B cell (primary cell): ENCODE measurements at places on chromosomes 11 and 22.

- DNase-seq, result no peak
Measured at GRCh38 chr11:57457643-57458023, 2.7 kb upstream of the RTN4RL2 start.

DNA sequence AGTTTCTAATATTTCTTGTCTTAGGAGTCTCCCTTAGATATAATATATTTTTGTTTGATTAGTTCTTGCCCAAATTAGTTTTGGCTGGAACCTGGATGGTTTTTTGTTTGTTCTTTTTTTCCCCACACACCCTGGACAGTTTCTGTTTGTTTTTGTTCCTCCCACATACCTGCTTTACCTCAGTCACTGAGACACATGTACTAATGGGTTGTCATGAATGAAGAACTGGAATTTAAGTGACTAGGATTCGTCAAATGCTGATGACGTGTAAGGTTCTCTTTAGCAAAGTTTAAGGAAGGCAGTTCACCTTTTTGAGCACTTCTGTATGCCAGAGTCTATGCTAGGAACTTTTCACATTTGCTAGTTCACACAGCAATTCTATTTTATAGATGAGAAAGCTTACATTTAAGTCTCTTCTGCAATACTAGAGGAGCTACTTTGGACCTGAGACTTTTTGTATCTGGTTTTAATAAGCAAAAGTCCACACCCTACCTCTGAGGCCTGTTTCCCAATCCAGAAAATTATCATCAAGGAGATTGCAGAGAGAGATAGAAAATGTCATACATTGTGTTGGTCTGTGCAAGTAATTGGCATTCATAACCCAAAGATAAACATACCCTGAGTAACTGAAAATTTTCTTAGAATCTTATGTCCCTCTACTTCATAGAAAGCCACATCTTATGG lies 86.7 kb upstream of the RAB1B start:
- no peak for DNase-seq

DNA sequence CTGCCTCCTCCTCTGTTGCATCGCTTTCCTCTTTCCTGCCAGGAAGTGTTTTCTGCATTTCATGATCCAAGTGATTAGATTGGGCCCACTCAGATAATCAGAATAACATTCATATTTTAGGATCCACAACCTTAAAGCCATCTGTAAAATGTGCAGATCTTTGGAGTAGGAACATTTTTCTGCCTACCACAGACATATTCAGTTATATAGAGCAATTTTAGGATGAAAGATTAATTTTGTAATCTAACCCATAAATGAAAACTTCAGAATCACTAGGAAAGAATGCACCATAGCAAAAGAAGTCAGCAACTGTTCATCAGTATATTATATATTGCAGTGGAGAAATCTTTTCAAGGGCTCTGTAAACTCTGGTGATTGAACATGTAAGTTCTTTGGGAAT lies 659.9 kb upstream of the LUZP2 start:
- DNase-seq, result no peak

DNA sequence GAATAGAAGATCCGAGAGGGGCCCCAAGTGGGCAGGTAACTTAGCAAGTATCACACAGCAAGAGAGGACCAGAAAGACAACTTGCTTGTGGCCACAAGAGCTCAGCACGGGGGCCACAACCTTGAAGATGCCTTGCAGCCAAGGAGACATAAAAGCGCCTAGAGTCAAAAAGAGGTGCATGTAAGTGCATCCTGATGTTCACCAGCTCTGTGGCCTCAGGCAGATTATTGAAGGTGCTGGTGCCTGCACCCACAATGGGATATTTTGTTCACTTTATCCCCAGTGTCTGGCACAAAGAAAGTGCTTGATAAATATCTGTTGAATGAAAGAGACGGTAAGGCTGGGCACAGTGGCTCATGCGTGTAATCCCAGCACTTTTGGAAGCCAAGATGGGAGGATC lies 106.0 kb upstream of the ASPHD2 start:
- DNase-seq, result no peak

GRCh38 chr22:37662039-37662438 lies 3.5 kb downstream of the PDXP start:
- peak; percentile 76 for DNase-seq

DNA sequence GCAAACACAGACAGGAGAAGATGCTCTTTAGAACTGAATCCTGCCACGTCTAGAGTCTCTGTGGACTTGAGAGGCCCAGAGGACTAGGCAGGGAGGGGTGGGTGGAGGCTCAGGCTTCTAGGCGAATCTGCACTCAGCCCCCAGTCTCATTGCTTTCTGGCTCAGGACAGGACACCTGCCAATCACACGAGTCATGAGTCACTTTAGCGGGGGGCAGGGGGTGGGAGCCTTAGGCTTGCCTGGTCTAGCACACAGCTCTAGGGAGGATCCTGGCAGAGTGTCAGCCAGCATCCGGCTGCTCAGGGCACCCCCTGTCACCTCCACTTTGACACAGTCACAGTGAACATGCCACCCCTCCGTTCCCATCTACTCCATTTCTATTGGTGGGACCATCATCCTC lies 167.7 kb downstream of the CEP164 start:
- no peak for DNase-seq

DNA sequence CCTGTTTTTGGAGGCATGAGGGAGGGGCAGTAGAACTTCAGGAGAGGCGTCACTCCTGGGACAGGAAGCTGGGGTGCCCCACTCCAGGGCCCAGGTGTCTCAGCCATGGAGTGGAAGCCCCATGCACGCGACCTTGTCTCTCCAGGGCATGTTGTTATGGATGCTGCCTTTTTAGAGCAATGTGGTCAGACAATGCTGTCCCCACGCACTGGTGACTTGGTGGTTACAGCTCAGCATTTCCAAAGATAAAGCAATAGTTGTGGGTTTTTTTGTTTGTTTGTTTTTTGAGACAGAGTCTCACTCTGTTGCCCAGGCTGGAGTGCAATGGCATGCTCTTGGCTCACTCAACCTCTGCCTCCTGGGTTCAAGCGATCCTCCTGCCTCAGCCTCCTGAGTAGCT lies 22.3 kb downstream of the EIF4G2 start:
- DNase-seq, result no peak

- no peak for DNase-seq
Measured at GRCh38 chr22:39809772-39810557, 83.6 kb downstream of the ENTHD1 start.

- no peak for DNase-seq
Measured at GRCh38 chr11:35418282-35419183, 825 bp downstream of the SLC1A2 start.

GRCh38 chr22:43798492-43798891 lies 13.6 kb downstream of the EFCAB6 start:
- peak; percentile 34 for DNase-seq

- DNase-seq, result no peak
Measured at GRCh38 chr11:114915871-114916805, 237.8 kb downstream of the NXPE2 start.

DNA sequence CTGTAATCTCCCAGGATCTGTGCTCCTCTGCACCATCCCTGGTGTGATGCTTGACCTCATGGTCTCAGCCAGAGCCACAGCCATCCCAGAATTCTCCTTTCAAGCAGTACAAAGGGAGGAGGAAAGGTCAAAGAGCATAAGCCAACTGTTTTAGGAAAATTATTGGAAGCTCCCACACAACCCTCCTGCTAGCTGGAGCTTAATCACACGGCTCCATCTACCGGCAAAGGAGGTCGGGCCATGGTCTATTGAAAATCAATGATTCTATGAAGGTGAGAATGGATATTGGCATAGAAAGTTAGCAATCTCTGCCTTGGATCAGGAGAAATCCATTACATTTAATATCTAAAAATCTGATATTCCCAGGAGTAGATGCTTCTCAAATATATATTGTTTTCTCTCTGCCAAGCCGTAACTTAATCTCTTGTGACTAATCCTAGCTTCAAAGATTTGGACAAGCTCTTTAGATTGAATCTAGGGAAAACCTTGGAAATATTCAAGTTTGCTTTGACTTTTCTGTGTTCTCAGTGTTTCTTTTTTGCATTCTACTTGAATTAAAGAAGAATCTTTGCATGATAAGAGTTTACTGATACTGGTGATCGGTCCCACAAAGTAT lies 259.6 kb downstream of the NTM start:
- no peak for DNase-seq

DNA sequence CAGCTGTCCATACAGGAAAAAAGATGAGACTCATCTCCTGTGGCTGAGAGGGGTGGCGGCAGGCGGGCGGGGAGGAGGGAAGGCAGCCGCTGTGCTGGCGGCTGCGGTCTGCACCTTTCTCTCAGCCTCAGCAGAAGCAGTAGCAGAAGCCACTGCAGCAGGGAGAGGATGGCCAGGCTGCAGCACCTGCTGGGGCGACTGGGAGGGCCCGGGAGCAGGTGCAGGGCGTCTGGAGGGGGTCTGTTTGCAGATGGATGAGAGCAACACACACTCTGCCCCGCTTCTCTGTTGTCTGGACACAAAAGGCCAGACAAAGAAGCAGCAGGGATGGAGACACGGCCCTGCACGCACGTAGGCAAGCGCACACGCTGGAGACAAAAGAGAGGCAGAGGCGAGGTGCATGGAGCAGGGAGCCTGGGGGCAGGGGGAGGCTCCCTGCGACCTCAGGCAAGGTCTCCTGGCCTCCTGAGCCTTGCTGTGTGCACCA lies 9.3 kb upstream of the MIAT start:
- DNase-seq, result no peak

- no peak for DNase-seq
Measured at GRCh38 chr11:31757260-31757835, 53.8 kb downstream of the PAX6 start.

DNA sequence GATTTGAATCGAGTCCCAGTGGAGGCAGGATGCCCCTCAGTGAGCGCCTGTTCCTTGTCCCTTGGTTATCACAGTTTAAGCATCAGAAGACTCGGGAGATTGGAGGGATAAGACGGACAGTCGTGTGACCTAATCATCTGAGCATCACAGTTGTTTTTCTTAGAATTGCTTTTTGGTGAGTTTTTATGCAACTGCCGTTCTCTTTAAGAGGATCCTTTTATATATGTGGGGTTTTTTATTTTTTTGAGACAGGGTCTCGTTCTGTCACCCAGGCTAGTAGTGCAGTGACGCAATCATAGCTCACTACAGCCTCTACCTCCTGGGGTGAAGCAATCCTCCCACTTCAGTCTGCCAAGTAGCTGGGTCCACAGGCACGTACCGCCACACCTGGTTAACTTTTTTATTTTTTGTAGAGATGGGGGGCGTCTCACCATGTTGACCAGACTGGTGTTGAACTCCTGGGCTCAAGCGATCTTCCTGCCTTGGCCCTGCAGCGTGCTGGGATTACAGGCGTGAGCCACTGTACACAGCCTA lies 16.5 kb downstream of the NUP50 start:
- no peak for DNase-seq

DNA sequence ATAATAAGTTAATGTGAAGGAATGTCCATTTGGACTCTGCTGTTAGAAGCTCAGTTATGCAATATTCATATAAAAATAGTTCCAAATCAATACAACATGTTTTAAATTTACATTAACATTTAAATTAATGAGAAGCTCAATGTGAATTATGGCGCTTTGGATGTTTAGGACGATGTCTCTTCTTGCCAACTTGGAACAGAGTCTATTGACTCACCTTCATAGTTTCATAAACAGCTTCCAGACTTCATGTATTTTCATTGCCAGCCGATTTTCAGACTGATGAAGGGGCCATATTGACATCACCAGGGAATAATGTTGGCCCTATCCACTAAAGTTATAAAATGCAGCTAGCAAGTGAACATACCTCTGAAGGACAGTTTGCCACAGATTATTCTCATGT lies 1136.2 kb downstream of the LRRC4C start:
- DNase-seq, result no peak

DNA sequence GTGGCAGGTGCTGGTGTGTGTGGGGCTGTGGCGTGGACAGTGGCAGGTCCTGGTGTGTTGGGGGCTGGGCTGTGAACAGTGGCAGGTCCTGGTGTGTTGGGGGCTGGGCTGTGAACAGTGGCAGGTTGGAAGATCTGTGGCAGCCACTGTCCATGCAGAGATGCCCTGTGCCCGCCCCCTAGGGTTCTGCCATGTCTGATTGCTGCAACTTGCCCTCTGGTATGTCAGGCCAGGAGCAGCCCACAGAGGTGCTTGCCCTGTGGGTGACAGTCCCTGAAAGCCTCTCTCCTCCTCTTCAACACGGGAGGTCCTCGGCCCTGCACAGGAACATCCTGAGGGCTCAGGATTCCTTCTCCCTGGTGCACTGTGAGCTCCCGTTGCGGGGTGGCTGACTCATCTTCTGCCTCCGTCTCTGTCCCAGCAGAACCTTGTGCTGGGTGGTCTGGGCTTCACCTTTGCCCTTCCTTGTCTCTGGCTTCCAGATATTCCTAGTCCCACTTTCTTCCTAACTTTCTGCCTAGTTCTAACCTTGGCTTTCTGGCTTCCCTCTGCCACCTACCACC lies 13.5 kb downstream of the OPCML start:
- DNase-seq, result no peak

GRCh38 chr11:129881570-129882170 lies 13.7 kb downstream of the NFRKB start:
- peak; percentile 13 for DNase-seq

DNA sequence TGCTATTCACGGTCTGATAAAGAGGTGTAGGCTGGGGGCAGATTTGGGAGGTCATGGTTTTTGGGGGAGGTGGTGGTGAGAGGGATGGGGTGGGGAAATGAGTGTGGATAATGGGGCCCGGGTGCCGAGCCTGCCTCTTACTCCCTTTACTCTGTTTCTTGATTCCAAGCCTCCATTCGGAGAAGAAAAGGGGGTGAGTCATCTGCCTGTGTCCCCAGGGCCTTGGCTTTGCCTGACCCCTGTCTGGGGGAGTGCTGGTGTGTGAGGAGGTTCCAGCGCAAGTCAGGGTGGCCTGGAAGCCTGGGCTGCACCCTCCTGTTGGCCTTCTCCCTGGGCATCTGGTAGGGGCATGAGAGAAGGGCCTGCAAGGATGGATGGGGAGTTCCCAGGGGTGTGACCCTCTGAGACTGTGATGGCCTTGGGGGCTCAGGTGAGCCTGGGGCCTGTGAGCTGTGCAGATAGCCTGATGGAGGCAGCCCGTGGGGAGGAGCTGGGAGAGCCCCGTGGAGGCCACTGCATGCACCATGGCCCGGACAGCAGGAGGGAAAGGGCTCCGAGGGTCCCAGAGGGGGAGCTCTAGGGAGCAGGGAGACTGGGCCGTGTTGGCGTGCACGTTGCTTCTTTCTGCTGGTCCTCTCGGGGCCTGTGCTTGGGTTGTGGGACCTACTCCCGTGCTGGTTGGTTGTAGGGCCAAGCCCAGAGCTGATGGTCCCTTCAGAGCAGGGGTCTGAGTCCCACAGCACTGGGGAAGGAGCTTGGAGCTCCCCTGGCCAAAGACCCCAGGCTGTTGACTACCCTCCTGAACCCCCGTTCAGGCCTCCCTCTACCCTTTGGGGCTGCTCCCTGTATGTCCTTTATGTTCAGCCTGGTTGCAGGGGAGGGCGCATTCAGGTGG lies 26.3 kb upstream of the ACR start:
- no peak for DNase-seq
